ENCODE measurements at places on chromosomes 4 and X.

DNA sequence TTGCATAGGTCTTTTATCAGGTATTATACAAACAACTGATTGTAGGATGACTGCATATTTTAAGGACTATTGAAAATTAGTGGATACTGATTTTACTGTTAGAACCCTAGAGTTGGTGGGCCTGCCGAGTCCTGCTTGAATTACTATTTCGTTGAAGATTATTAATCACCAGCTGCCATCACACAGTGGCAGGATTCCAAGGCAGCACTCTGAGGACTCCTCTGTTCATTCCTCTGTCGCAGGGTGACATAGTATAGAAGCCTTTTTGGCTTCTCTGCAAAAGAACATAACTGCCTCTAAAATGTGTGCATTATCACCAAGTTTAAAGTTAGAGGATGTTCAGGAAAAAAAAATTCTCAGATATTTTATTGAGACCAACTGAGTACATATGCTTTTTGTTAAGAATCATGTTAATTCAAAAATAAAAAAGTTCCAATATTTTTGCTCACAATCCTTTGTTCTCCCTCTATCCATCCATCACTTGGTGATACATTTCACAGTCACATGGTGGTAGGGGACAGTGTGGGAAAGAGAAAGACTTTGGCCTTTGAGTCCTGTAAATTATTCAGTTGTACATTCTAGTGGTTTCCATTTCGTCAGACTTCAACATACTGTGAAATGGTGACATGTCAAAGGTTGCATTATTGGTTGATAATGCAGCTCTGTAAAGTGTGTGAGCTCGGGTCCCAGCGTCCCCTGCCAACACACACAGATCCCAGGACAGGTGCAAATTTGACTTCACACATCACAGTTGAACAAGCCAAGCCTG lies 332.5 kb downstream of the GRID2 start:
- DNase-seq: no peak

DNA sequence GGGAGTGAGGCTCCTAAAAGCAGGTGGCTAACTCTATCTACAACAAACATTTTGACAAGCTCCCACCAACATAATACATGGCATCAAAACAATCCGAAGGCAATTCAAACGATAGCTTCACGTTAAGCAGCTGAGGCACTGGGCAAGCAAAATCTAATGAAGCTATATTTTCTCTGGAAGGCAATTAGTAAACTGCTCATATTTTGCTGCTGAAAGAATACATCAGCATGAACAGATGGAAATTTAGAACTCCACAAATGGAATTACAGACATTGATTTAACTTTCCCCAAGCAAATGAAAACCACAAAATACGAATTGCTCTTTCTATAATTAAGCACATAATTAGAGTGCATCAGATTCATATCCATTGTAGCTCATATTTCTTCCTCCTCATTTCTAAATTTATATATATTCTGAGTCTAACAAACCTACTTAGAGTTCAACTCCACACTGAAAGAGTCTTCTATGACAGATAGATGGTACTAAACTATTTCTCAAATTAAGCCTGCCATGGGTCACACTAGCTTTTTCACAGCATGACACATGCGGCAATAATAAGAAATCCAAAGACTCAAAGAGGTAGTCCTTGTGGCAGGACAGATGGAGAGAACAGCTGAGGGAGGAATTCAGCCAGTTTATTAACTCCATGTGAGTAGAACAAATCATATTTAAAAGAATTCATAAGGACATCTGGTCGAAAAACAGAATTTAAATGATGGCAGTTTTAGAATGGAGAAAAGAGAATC lies 305.4 kb downstream of the MAPK10 start:
- no peak for DNase-seq

DNA sequence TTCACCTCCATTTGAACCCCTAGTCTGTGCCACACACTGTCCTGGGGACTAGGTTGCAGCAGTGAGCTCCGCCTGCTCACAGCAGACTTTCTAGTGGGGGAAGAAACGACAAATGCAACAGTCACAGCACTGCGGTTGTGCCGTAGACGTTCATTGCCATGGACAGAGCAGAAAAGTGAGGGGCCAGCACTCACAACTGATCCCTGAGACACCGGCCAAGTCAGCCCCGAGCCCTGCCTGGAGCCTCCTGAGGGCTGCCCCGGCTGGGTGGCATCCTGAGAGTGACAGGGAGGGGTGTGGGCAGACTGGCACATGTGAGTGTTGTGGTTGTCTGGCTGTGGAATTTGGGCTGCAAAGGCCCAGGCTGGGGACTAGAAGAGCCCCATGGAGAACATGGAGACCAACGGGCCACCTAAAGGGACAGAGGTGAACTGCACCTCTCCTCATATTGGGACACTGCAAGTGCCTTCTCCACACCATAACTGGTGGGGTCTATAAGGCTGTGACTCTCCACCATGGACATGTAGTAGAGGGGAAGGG lies 4.6 kb downstream of the DUSP9 start:
- DNase-seq: no peak

GRCh38 chrX:136039968-136040367 lies 54.7 kb downstream of the SLC9A6 start:
- DNase-seq: no peak

GRCh38 chr4:53012738-53013137 lies 150.6 kb downstream of the RASL11B start:
- no peak for DNase-seq

Data from stimulated activated CD8-positive, alpha-beta memory T cell treated with anti-CD3 and anti-CD28 coated beads, Interleukin-15, amount 100 ng/mL, for 4 hours (primary cell).